ENCODE measurements at places on chromosomes 4 and X.
A peak's percentile ranks its signal among the peaks of the same experiment; 100 is the strongest.

GRCh38 chrX:15680401-15680800 is 15.8 kb upstream of the CLTRN start:
- DNase-seq: no peak

- DNase-seq: no peak
Measured at GRCh38 chr4:82543131-82543530, 18.7 kb downstream of the TMEM150C start.

- no peak for DNase-seq
Measured at GRCh38 chr4:181030961-181031360, 1212.2 kb upstream of the TENM3 start.

- DNase-seq: no peak
Measured at GRCh38 chrX:106100442-106100841, 61.9 kb upstream of the SERPINA7 start.

DNA sequence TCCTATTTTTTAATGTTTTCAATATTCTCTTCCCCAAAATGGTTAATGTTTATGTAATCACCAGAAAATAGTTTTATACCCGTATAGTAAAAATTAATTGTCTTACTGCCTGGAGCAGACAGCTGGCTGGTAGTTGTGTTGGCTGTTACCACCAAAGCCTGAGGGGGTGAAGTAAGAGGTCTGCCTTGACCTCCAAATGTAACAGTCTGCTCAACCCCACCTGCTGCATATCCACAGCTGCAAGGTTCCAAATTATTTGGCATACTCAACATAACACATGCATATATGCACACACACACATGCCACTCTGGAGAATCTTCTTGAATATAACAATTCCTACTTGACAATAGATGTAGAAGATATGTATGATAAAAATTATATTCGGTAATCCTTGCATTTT is 624.3 kb downstream of the ADGRL3 start:
- DNase-seq: no peak

GRCh38 chr4:38902695-38903094 is 35.1 kb downstream of the FAM114A1 start:
- DNase-seq: peak; percentile 42

DNA sequence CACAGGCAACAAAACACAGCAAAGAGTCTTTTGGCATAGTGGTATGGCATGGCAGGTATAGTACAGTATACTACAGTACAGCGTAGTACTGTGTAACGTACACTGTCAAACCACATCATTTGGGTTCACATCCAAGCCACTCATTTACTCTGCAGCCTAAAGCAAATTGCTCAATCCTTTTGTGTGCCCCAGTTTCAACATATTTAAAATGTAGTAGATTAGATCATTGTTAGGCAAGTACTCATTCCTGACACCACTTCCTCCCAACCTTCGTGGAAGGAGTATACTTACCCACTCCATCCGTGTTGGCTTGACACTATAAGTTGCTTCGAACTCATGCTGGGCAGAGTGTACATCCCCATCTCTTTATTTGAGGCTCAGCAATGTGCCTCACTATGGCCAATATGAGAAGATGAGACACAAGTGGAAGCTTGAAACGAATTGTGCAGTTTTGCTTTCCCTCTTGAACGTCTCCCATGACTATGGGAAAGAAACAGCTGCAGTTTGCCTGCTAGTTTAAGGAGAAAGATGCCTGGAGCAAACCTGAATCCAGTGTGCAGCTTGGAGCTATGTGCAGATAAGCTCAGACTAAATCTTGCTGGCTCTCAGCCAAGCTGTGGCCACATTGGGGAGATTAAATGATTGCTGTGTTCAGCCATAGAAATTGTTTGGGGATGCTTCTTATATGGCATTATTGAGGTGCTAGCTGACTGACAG is 85.7 kb upstream of the TBL1X start:
- DNase-seq: no peak

DNA sequence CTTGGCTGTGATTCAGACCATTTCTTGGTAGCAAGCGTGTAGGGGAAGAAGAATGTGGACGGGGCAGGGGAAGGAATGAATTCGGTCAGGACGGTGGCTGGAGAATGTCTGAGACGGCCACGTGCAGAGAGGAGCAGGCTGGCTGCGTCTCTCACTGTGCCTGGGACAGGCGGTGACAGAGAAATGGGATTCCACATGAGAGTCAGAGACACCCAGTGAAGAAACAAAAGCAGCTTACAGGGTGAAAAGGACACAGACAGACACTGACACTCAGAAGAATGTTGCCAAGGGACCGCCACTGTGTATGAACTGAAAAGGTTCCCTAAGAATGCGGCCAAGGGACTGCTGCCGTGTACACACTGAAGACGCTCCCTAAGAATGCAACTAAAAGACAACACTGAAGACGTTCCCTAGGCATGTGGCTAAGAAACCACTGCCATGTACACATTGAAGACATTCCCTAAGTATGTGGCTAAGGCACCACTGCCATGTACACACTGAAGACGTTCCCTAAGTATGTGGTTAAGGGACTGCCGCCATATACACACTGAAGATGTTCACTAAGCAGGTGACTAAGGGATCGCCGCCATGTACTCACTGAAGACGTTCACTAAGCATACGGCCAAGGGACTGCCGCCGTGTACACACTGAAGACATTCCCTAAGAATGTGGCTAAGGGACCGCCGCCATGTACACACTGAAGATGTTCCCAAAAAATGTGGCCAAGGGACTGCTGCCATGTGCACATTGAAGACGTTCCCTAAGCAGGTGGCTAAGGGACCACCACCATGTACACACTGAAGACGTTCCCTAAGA is 49.1 kb downstream of the DHRSX start:
- no peak for DNase-seq

- DNase-seq: no peak
Measured at GRCh38 chr4:7111441-7111840, 43.6 kb upstream of the GRPEL1 start.

Data from NCI-H2081 treated with DMSO at 0.1 percent for 48 hours (cell line).